ENCODE measurements at places on chromosomes 12 and 14.

- no peak for DNase-seq
These were observed 22.2 kb upstream of the PRMT8 start for GRCh38 chr12:3468836-3469235.

DNA sequence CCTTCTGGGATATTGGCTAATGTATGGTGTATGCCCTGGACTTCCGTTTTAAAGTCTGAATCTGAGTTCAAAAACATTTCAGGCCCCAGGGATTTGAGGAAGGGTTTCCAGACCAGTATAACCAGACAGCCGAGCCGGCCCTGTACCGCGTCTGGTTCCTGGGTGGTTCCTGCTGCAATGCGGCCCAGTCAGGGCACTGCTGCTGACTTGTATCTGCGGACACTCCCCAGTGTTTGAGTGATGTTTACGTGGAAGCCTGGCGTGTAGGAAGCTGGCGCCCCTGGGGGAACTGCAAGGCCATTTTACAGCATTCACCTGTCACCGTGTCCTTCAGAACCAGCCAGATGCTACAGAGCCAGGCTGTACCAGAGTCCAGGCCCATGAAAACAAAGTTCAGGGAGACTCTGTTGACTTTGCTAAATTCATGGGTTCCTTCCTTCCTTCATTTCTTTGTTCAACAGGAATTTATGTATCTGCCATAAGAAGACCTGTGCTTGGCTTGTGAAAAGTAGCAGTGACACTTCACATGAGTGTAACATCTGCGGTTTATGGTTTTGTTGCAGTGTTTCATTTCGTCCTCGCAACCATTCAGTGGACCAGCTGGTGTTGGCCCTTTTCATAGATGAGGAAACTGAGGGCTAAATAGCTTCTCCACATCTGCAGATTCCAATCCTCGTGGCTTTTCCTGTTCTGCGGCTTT, 16.8 kb downstream of the EML1 start:
- no peak for DNase-seq

- no peak for DNase-seq
These were observed 6.3 kb upstream of the TMEM121 start for GRCh38 chr14:105519946-105520698.

GRCh38 chr12:95215949-95216348, 1.3 kb downstream of the FGD6 start:
- DNase-seq, result no peak

GRCh38 chr12:41438854-41439541, 250.9 kb downstream of the PDZRN4 start:
- no peak for DNase-seq

DNA sequence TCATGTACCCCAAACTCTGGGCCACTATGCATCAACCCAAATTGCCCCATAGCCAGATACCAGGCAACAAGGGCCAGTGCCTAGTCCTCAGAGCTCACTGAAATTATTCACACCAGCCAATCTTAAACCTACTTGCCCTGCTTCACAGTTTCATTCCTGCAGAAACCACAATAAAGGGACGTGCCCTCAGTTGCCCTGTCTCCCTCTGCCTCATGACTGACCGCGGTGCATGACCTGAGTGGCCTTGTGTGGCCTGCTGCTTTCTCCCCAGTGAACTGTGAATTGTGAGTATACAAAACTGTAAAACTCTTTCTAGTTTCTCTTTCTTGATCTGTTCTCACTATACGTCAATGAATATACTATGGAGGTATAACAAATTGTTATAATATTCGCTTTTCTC, 490.9 kb upstream of the MIS18BP1 start:
- no peak for DNase-seq

- no peak for DNase-seq
These were observed 71.3 kb downstream of the FBXL14 start for GRCh38 chr12:1523046-1523445.

DNA sequence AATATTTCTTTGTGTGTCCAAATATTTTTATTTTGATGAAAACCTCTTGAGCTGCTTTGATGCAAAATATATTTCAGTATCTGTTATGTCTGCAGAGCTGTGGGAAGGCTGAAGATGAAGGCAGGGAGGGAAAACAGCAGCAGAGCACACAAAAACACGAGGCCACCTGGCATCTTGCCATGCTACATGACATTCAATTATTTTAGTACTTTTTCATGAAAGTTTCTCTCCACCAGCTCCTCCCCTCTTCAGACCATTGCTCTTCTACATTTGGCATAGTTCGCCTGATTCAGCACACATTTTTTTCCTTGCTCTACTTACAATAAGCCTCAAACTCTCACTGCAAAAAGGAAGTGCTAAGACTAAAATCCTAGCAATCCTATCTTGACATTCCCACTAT, 4.6 kb upstream of the ALX1 start:
- no peak for DNase-seq

GRCh38 chr12:16685107-16685506, 79.1 kb upstream of the LMO3 start:
- no peak for DNase-seq
